Dermis microvascular lymphatic vessel endothelial cell (primary cell): ENCODE measurements at places on chromosomes 1 and 21. TPM values are rescaled to one million over a fixed set of nuclear protein-coding genes. Genes with fewer than 3 reads are reported as not detected.

DNAJC28 gene
- total RNA-seq: 0.89 and 1.2 TPM in 2 replicates

B4GALT3 gene
- total RNA-seq: 17.5 and 28.6 TPM in 2 replicates

CELA2A gene
- total RNA-seq: not detected in 2 replicates

RGS1 gene
- not detected in 2 replicates for total RNA-seq

FLG2 gene
- not detected in 2 replicates for total RNA-seq

ACTN2 gene
- total RNA-seq: 0.13 TPM in 1 of 2 replicates, not detected in the other

NES gene
- total RNA-seq: 38.3 and 55.1 TPM in 2 replicates

FAM167B gene
- total RNA-seq: 0.64 and 1.9 TPM in 2 replicates
